ENCODE measurements at places on chromosomes 5 and 9.
A peak's percentile ranks its signal among the peaks of the same experiment; 100 is the strongest.

GRCh38 chr5:7884491-7885267, 15.7 kb downstream of the MTRR start:
- peak; percentile 9 for DNase-seq

DNA sequence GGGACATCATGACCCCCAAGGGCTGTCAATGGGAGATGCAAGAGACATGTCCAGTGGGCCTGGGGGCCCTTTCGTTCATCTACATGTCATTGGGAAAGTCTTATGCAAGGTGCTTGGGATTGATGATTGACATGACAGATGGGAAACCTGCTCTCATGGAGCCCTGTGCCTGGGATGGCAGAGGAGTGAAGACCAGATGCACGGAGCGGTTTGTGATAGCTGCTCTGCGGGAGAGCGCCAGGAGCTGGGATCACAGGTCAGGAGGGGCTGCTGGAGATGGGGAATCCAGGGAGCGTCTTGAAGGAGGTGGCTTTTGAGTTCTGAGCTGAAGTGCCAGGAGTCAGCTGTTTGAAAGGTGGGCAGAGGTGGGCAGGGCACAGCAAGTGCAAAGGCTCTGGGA, 104.3 kb downstream of the FGF18 start:
- DNase-seq, result no peak

GRCh38 chr5:134026521-134027287, 21.9 kb upstream of the VDAC1 start:
- DNase-seq, result peak; percentile 27

DNA sequence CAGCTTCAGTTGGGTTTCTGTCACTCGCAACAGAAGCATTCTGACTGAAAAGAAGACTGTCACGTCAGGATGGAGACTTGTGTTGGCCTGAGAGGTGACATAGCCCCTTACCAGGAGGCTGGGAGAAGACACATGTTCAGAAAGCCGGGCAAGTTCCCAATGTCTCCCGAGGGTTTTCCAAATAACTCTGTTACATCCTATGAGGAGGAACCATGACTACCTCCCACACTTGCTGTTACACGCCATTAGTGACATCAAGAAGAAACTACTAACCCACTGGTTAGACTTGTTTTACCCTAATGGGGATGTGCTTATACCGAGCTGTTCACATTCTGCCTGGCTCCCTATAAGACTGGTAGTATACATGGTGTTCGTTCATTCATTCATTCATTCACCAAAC, 33.3 kb downstream of the SH3PXD2B start:
- DNase-seq, result no peak

- DNase-seq, result no peak
Observed at GRCh38 chr9:32877103-32877502, 93.8 kb downstream of the TMEM215 start.

- DNase-seq, result peak; percentile 6
Observed at GRCh38 chr5:61582205-61582820, 250.3 kb downstream of the ZSWIM6 start.

- DNase-seq, result no peak
Observed at GRCh38 chr9:131744171-131744719, 4.4 kb upstream of the RAPGEF1 start.

DNA sequence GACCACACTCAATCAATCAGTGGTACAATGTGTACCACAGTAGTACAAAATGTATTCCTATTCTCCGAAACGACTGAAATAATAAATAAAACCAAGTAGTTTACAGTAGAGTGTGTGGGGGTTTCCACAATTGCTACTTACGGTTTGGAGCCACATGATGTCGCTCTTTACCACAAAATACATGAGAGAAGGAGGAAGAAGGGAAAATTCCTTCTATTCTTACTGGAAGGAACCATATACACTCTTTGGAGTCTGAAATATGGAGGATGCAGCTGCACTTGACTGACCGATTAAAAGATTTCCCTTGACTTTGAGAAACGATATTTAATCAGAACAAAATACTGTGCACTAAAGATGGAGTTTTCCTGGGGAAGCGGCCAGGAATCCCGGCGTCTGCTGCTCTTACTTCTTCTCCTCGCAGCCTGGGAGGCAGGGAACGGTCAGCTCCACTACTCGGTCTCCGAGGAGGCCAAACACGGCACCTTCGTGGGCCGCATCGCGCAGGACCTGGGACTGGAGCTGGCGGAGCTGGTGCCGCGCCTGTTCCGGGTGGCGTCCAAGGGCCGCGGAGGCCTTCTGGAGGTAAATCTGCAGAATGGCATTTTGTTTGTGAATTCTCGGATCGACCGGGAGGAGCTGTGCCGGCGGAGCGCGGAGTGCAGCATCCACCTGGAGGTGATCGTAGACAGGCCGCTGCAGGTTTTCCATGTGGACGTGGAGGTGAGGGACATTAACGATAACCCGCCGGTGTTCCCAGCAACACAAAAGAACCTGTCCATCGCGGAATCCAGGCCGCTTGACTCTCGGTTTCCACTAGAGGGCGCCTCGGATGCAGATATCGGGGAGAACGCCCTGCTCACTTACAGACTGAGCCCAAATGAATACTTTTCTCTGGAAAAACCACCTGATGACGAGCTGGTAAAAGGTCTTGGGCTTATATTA, at the start of gene PCDHA4:
PCDHA4 (plus strand) TSS at position 235 of the 942 bp plus-strand sequence.
- DNase-seq, result no peak

DNA sequence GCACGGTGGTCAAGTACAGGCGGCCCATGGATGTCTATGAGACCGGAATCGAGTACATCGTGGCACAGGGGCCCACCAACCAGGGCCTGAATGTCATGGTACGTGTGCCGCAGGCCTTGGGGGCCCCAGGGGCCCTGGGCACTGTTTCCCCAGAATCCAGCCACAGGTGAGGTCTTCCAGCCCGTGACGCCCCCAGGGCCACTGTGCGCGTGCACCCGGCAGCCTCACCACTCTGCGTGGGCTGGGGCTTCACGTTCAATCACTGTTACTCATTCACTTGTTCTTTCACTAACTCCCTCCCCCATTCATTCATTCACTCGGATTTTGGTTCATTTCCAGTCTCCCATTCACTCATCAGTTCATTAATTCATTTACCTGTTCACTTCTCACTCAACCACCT, 12.6 kb downstream of the ADAMTSL2 start:
- no peak for DNase-seq

GRCh38 chr5:103896593-103896992, 334.0 kb upstream of the NUDT12 start:
- DNase-seq, result no peak

- DNase-seq, result no peak
Observed at GRCh38 chr5:145922059-145922458, 14.3 kb upstream of the SH3RF2 start.

GRCh38 chr5:72209147-72210115, 102.2 kb downstream of the MAP1B start:
- no peak for DNase-seq

- DNase-seq, result no peak
Observed at GRCh38 chr5:71907001-71907588, 188.0 kb downstream of the CARTPT start.

DNA sequence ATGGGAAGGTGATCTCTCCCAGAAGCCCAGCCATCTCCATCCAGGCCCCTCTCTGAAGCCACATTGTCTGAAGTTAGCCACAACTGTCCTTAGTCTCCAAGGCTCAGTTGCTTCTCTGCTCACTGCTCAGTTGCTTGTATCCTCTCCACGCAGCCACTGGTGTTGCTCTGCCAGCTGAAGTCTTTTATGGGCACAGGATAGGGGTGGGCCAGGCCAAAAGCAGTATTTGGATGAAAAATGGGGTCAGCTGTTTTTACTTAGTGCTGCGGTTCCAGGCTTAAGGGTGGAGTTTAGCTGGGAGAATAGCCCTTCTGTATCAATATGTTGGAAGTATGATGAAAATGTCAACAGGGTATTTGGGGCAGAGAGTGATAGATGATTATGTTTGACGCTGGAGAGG, 168.8 kb upstream of the PPP1R2B start:
- no peak for DNase-seq

DNA sequence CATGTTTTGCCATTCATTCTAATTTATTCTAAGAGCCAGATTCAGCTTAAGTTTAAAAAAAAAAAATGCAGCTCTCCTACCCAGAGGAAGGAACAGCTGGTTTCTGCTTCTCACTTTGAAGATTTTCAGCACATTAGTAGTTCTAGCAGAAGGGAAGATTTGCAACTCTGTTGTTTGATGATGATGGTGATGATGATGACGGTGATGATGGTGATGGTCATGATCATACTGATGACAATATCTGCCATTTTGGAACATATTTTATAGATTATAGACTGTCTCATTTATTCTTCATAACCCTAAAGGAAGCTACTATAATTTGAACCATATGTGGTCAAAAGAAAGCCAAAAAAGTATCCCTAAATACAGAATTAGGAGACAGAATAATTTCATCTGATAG, 7.9 kb upstream of the MED10 start:
- DNase-seq, result no peak

DNA sequence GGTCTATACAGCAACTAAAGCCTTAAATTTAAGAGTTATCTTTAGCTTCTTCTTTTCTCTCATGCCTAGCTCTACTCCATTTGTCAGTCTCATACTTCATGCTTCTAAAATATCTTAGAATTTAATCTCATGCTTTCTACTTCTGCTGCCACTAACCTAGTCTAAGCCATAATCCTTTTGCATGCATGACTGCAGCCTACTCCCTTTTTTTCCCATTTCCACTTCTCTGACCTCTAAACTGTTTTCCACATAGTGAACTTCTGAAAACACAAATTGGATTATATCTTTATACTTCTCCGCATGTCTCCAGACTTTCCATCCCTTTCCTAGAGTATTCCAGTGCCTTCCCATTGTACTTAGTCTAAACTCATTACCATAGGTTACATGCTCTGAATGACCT, 193.0 kb downstream of the XRCC4 start:
- no peak for DNase-seq

GRCh38 chr9:119853126-119853525, 483.9 kb upstream of the BRINP1 start:
- no peak for DNase-seq

DNA sequence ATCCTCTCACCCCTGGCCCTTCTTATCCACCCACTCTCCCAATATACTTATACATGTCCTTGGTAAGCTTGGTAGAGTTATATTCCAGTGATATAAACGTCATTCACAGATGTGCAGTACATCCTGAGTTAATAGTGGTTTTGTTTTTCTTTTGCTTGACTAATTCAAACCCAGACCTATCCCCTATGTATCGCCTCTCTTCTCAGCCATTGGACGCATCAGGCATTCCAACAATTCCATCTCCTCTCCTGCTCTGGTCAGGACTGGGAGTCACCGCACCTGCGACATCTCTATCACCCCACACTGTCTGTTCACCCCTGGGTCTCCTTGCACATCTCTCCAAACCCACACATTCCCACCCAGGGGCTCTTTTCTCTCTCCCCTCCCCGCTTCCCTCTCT, 21.9 kb upstream of the IRX2 start:
- no peak for DNase-seq

DNA sequence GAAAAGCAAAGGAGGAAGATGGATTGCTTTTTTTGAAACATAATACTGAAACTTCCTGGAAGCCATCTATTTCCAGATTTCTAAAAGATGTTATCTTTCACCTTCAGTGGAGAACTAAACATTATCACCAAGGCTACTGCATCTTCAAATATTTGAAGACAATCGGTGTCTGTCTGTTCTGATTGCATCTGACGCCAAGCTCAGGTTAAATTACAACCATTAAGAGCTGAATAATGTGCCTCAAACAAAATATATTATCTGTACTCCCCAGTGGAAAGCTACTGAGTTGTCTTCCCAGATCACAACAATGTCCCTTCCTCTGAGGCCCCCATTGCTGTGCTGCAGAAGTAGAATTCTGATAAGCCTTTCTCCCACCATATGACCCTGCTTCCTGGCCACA, 342.3 kb downstream of the PLK2 start:
- no peak for DNase-seq

GRCh38 chr5:27810458-27810857, 772.1 kb upstream of the CDH9 start:
- no peak for DNase-seq

- DNase-seq, result peak; percentile 78
Observed at GRCh38 chr5:125134216-125135081, 388.0 kb upstream of the ZNF608 start.

DNA sequence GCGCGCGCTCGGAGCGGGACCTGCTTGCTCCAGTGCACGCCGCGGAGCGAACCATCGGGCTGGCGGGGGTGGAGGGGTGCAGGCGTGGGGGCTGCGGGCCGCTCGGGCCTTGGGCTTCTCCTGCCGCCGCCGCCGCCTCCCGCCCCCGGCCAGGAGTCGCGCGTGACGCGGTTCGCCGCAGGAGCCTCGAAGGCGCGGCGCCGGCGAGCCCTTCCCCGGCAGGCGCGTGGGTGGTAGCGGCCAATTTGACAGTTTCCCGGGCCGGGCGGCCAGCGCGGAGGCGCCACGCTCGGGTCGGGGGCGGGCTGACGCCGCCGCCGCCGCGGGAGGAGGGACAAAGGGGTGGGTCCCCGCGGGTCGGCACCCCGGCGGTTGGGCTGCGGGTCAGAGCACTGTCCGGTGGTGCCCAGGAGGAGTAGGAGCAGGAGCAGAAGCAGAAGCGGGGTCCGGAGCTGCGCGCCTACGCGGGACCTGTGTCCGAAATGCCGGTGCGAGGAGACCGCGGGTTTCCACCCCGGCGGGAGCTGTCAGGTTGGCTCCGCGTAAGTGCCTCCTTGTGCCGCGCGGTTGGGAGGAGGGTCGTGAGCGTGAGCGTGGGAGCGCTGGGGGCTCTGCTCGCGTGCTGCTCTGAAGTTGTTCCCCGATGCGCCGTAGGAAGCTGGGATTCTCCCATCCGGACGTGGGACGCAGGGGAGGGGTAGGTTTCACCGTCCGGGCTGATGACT, at the start of gene TJP2:
TJP2 (plus strand) TSS at position 387 of the 725 bp plus-strand sequence; CDS start at position 483, 96 bp downstream.
- peak; percentile 85 for DNase-seq

GRCh38 chr5:589588-589987, 22.6 kb upstream of the CEP72 start:
- no peak for DNase-seq

DNA sequence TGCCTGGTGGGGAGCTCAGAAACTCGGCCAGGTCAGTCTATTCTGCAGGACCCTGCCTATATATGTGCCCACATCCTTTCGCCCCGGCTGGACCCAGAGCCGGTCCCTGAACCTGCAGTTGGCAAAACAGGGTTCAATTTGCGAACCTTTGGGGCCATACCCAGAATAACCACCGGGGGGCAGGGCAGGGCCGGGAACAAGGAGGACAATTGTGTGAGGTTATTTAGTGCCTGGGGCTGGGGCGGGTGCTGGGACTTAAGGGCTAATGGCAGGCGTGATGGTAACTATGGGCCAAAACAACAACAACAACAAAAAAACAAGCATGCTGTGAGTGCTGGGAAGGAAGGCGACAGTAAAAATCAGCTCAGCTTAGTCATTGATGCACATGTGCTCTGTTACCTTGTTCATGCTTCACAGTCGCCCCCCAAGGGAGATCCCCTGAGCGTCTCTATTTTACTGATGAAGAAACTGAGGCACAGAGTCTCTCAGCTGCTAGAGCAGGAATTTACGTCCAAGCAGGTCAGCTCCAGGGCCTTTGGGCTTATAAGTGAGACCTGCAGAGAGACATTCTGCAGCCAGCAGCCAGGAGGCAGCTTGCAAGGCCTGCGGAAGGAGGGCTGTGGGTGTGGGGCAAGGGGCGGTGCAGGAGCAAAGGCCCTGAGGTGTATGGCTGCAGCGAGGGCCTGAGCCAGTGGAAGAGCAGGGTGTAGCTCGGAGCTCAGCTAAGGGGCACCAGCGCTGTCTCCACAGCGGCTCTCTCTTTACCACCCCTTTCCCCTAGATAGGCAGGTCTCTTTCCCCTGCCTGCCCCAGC, 106.0 kb downstream of the PHF2 start:
- peak; percentile 82 for DNase-seq

- no peak for DNase-seq
Observed at GRCh38 chr9:15287309-15287708, 19.7 kb downstream of the TTC39B start.

Measured in adipocyte (in vitro differentiated cells).